ENCODE measurements at places on chromosomes 11 and 22.

- peak; percentile 97 for DNase-seq
These were observed at the start of gene TRIM5 for GRCh38 chr11:5684646-5685362. Gene TRIM5, minus strand, starts transcription at chr11:5685074. Its CDS starts 4,897 bp downstream, at chr11:5680177.

- peak; percentile 63 for DNase-seq
These were observed 1.8 kb upstream of the RASD2 start for GRCh38 chr22:35538801-35539321.

GRCh38 chr22:39545386-39546365 is 13.1 kb upstream of the RPS19BP1 start:
- DNase-seq: no peak

GRCh38 chr11:76250520-76251225 is 44.4 kb upstream of the WNT11 start:
- DNase-seq: no peak

- DNase-seq: peak; percentile 21
These were observed 4.0 kb downstream of the RPS13 start for GRCh38 chr11:17073370-17074027.

- DNase-seq: no peak
These were observed 97.3 kb downstream of the ZBTB16 start for GRCh38 chr11:114156782-114157181.

Measured in ELR (cell line).